ENCODE measurements at places on chromosomes 3 and 15.
A peak's percentile ranks its signal among the peaks of the same experiment; 100 is the strongest.

DNA sequence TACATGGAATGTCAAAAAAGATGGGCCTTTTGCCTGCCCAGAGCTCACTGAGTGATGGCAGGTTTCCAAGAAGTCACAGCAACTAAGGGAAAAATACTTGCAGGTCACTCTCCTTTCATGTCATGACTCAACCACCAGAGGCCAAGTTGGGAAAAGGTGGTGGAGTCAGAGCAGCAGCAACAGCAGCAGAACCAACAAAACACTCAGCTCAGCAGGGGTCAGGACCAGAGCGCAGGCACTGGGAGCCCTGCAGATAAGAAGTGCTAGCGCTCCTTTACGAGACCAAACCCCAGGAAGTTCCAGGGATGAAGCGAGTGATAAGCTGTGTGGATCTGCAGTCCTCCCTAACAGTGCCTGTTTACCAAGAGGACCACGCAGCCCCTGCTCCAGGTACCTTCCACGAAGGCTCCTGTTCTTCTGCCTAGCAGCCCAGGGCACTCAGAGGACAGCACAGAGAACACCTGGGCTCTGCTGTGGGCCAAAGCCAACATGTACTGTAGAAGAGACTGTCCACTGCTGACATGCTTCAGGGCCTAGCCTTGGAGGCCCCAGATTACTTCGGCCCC is 26.0 kb downstream of the POC1A start:
- no peak for DNase-seq

DNA sequence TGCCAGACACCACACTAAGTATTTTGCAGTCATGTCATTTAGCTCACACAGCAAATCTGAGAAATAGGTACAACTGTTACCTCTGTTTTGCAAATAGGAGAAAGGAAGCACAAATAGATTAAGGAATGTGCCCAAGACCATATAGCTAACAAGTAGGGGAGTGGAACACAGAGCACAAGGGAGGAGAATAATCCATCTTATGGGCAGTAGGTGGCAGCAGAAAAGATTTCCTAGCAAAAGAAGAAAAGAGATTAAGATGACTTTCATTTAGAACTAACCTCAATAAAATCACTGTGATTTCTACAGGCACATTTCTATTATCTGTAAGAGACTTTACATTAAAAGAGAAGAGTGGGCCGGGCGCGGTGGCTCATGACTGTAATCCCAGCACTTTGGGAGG is 49.1 kb downstream of the NR1I2 start:
- DNase-seq = no peak

GRCh38 chr3:76436894-76437293 is 603.0 kb upstream of the ROBO2 start:
- DNase-seq = no peak

- DNase-seq = no peak
Observed at GRCh38 chr15:40974879-40975278, 21.6 kb downstream of the CHAC1 start.

- no peak for DNase-seq
Observed at GRCh38 chr15:91304210-91304609, 204.2 kb downstream of the SV2B start.

DNA sequence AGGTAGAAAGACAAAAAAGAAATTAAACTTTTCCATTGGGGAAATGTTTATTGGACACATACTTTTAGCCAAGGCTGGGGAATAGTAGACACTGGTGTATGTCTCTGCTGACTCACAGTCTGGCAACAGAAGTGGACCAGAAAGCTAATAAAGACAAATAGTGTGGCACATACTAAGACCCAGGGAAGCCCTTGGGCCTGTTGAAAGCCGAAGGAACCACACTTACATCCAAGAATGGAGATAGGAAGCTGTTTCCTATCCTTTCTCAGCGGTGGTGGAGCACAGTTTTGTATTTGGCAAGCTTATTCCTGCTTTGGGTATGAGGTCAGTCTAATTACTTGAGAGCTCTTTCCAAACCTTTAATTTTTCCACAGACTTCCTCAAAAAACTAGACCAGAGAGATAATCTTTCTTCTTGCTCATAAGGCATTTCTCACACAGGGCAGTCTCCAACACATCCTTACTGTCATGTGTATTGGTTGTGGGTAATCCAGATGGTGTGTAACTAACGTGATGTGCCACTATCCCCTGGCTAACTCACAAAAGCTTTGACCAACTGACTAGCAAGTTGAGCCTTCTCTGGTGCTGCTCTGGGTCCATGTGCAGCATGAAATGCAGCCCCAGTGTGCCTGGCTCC is 279.1 kb upstream of the IGF1R start:
- DNase-seq = no peak

- no peak for DNase-seq
Observed at GRCh38 chr15:93459396-93459795, 370.4 kb upstream of the RGMA start.

- no peak for DNase-seq
Observed at GRCh38 chr3:19228167-19228566, 79.9 kb downstream of the KCNH8 start.

DNA sequence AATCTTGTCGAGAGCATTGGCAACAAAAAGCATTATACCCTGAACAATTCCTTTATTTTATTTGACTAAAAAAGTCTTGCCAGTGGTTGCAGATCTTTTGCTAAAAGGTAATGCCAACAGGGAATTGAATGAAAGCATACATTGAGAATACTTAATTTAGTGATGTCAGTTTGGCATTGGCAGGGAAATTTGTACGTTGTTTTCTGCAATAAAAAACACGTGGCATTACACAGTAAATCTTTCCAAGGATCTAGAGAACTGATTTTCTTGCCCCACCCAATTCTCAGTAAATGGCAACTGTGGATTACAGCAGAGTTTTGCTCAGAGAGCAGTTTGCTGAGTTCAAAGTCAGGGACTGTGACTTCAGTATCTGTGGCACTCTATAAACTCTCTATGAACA is 38.3 kb upstream of the IGSF10 start:
- DNase-seq = no peak

DNA sequence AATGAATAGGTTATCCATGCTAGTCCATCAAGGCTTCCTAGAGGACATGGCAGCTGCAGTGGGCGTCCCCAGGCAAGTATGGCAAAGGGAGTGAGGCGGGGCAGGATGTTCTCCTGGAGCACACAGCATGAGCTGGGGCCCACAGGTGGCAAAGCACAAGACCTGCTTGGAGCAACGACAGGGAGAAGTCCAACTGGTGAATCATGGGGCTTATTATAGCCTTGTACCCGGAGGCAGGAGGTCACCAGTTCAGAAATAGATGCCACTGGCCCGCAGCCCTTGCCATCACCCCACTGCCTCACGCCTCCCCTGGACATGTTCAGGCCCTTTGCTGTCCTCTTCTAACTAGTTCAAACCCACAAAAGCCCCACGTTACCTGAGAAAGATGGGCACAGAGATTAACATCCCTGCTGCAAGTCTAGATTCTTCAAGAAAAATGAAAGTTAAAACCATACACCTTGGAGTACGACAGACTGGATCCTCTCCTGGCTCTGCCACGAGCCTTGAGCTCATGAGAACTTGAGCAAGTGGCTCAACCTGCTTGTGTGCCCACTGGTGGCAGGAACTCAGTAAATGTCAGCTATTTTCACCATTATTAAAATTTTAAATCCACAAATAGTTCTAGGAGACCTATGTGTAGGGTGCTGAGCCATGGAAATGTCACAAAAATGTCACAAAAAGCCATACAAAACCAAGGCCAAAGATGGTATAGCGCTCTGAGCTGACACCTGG is 1.8 kb upstream of the SRGAP3 start:
- no peak for DNase-seq

GRCh38 chr3:3714572-3714971 is 84.7 kb upstream of the LRRN1 start:
- DNase-seq = no peak

GRCh38 chr3:181610083-181610972 is 101.4 kb upstream of the SOX2 start:
- DNase-seq = no peak

DNA sequence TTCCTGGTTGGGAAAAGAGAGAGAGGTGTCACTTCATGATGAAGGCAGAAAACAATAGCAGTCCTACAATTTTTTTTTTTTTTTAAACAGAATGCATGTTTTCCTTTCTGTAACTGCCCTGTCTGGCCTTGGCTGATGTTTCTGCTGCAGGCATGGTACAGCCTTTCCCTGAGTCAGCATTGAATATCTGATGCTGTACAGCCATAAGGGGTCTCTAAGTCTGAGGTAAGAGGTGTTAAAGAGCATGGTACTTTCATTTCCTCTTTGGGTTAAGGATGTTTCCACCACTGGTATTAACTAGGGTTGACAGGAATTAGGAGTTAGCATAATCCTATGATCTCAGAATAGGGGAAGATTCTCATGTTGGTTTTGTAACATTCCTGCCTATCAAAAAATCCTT is 147.4 kb downstream of the CHST2 start:
- no peak for DNase-seq

DNA sequence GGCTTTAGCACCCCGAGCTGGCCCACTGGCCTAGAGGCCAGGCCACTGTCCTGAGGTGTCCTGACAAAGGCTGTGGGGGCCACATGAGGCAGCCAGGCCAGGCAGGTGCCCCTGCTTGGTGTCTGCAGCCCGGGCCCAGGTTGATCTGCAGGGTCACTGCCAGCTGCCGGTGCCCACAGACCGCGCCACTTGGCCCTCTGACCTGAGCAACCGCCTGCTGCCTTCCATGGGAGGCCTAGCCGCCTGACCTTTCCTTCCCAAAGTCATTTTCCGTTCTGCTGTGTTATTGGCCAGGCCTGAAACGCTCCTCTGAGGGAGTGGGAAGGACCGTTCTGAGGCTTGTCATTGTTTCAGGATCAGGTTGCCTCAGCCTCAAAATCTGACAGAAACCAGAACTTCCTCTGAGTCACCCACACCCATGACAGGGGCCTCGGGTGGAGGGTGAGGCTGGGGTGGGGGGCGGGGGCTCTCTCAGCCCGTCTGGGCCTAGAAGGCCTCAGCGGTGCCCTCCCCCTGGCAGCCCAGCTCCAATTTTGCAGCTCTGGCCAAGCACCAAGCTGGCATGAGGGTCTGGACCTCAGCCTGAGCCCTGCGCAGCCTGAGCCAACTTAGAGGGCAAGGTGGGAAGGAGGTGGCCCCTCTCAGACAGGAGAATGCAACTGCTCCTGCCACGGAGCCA is 140.7 kb upstream of the MEF2A start:
- DNase-seq = peak; percentile 40

DNA sequence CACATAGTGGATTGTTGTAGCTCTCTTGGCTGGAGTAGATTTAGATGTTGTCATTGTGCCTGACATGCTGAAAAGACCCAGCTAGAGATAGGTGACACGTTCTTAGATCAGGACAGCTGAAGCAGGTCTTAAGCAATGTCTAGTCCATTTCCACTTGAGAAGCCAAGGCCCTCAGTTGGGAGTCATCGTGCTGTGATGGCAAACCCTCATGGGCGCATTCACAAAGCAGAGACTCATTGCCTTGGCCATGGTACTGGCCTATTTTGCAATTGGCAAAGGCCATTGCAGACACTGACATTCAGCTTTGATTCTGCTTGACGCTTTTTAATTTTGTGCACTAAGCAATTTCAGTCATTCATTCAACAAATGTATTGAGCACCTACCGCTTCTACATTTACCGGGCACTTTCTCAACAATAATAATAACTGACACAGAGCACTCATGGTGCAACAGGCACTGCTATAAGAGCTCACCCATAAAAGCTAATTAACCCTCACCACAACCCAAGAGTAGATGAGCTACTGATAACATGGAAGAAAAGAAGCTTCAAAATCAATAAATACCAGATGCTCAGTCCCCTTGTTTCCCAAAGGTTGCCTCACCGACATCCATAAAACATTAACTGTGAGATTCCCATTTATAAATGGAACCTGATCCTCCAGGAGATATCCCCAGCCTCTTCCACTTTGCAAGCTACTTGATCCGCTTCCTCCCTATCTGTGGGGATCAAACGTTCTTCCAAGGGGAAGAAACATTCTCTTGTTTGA is 200.1 kb downstream of the TLE3 start:
- no peak for DNase-seq
